ENCODE measurements at places on chromosomes 6 and 20.
A peak's percentile ranks its signal among the peaks of the same experiment; 100 is the strongest.

- no peak for DNase-seq
Observed at GRCh38 chr6:38504996-38505395, 134.7 kb downstream of the BTBD9 start.

DNA sequence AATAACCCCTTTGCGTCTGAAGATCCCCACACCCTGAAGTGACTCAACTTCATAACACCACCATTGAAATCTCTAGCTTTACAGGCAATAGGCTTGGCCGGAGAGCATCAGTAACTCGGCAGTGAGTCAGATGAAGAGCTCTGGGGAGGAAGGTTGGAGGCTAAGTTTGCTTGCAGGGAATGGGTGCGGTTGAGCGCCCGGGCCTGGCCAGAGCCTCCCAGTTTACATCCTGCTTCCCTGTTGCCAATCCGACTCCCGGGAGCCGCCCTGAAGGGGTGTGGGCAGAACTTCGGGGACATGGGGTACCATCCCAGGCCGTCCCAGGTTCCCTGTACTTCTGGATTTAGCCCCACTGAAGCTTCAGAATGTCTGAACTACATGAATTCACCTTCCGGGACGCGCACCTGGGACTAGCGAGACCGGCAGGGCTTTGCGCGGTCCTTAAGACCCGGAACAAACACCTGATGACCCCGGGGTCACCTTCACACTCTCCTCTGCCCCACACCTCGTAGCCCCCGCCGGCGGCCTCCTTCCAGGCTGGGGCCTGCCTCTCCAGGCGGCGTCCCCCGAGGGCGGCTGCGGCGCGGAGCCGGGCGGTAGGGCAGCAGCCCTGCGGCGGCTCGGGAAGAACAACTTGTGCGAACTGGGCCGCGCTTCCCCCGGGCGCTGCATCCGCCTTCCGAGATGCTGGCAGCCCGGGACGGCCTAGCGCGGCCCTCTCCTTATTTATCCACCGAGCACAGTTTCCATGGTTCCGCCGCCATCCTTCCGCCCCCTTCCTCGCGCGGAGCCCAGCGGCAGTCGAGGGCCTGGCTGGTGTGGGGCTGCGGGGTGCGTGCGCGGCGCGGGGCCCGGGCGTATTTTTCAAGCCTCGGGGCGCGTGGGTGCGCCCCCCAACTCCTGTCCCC is 56.6 kb upstream of the RREB1 start:
- DNase-seq = peak; percentile 59

- DNase-seq = no peak
Observed at GRCh38 chr20:38369389-38369788, 23.1 kb downstream of the LBP start.

GRCh38 chr6:26420688-26421171 is 18.7 kb downstream of the BTN3A1 start:
- peak; percentile 24 for DNase-seq

DNA sequence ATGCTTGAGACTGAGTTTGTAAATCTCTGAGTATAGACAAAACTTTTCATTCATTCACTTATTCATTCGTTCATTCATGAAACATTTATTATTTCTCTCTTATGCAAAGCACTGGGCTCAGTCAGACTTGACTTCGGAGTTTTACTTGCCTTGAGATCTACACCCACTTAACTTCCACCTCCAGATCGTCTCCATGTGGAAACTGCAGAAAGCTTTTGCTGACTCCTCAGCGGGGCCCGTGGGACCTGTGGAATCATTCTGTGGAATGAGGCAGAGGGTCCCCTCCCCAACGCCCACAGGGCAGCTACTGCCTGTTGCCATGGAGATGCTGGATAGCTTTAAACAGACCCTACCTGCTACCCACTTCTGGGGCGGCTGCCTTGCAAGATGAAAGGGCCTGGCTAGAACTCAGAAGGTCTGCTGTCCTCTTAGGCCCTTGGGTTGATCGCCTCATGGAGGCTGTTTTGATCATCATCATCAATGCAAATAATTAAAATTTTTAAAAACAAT is 66.4 kb upstream of the KCNG1 start:
- no peak for DNase-seq

DNA sequence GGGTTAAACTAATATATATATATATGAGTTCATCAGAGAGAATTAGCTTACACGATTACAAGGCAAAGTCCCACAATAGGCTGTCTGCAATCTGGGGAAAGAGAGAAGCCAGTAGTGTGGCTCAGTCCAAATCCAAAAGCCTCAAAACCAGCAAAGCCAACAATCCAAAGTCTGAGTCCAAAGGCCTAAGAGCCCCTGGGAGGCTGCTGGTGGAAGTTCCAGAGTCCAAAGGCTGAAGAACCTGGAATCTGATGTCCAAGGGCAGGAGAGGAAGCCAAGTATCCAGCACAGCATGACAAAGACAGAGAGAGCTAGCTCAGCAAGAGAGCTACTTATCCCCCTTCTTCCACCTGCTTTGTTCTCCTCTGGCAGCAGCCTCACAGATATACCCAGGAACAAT is 274.7 kb upstream of the ID4 start:
- no peak for DNase-seq

GRCh38 chr6:147874322-147874721 is 365.8 kb downstream of the SAMD5 start:
- DNase-seq = no peak

- DNase-seq = no peak
Observed at GRCh38 chr6:72553531-72554511, 68.0 kb upstream of the KCNQ5 start.

DNA sequence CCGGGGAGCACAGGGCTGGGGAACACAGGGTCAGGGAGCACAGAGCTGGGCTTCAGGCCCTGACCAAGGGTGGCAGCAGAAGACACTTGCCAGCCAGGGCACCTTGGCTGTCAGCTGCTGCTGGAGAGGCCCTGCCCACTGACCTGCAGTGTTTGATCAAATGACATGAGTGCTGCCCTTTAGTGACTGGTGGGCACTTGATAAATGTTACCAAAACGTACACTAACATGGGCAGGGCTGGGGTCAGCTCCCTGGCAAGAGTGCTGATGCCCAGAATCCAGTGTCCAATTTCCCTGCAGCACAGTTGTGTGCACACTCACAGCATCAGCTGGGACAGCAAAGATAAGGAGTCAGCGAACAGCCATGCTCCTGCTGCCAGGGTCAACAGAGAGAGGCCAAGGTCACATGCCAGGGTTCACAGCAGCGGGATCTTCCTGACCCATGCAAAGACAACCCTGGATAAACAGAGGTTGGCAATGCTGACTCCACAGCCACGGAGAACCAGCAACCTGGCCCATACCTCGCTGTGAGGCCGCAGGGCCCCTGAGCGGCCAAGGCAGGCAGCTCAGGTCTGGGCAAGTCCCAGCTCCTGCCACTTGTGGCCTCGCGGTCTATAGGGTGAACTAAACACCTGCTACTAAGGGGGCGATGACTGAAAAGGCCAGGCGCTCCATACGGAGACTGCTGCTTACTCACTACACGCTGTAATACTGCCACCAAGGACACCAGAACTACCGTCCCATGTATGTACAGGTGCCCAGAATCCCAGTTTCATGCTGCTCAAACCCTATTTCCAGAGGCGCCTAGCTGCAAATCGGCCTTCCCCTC is 46.3 kb downstream of the NINL start:
- DNase-seq = no peak

DNA sequence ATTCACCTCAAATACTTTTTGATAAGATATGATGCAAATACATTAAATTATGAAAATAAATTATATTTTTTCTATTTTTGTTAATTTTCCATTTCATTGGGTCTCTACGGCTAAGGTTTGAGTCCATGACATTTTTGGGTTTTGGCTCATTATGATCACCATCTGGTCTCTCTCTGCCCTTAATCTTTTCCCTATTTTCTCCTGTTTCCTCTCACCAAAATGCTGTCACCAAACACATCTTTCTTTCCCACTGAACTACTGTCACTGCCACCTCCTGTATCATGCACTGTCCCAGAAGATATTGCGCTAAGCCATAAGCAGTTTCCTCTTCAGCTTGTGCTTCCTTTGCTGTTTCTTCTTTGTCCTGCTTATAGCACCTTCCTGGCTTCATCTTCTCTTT is 42.0 kb upstream of the OGFRL1 start:
- DNase-seq = no peak

DNA sequence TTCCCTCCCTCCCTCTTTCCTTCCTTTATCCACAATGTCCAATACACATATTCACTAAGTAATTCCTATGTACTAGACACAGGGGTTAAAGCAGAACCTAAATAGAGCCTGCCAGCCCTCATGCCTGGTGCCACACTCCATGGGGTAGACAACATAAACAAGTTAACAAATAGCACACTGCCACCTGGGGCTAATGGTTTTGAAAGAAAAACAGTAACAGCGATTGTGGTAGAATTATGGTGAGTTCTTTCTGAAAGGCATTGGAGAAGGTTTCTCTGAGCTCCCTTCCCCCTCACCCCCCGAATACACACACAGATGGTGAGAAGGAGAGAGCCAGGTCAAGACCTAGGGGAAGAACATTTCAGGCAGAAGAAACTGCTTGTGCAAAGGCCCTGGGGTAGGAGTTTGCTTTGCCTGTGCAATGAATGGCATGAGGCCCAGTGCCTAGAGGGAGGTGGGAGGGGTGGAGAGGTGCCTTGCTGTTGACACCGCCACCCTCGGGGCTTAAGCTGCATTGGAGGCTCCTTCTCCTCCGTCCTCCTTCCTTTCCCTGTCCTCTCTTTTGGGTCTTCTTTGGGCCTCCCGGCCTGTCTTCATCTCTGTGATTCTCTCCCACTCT is 502.4 kb upstream of the SULF2 start:
- no peak for DNase-seq

GRCh38 chr6:169269180-169270076 is 15.8 kb upstream of the THBS2 start:
- no peak for DNase-seq

DNA sequence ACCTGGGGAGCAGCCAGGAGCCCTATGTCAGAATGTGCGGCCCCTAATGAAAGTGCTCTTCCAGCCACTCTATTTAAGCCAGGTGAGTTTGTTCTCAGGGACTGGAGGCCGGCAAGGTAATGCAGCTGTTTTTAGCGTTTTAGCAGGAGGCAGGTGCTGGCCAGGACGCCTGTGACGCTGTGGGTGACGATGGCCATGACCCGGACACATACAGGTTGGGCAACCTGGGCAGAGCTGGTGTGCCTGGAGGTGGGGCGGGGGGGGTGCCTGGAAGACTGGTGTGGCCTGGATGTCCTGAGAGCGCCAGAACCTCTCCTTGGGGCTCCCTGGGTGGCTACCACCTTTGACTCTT is 51.7 kb downstream of the RBM38 start:
- DNase-seq = no peak

DNA sequence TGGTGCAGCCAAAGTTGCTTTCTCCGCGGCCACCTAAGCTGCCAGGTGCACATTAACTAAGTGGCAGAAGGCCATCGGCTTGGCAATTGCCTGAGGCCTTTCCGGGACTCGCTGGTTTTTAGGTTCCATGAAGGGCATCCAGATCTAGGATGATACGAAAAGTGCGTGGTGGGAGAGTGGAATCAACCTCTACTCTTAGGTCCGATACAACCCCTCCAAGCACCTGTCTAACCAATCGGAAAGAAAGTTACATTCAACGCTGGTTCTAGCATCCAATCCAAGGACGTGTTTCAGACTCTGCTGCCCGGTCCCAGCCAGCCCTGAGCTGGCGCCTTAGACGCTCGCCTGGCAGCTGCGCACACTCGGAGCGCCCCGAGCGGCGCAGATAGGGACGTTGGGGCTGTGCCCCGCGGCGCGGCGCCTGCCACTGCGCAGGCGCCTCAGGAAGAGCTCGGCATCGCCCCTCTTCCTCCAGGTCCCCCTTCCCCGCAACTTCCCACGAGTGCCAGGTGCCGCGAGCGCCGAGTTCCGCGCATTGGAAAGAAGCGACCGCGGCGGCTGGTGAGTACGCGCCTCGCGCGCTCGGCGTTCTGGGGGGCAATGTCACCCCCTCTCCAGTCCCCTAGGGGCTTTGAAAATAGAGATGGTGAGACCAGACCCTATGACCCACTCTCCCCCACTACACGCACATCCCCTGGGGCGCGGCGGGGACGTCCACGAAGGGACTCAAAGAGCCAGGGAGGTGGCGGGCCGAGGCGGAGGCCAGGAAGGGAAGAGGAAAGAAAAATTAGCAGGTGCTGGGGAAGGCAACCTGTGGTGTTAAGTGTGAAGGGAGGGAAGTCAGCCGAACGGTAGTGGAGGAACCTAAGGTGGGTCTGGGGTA is at the start of gene ENPP4:
TSS of gene ENPP4 (plus strand) at position 361 of the 883 bp plus-strand sequence. CDS start 9,595 bp downstream, outside the sequence.
- DNase-seq = peak; percentile 85

DNA sequence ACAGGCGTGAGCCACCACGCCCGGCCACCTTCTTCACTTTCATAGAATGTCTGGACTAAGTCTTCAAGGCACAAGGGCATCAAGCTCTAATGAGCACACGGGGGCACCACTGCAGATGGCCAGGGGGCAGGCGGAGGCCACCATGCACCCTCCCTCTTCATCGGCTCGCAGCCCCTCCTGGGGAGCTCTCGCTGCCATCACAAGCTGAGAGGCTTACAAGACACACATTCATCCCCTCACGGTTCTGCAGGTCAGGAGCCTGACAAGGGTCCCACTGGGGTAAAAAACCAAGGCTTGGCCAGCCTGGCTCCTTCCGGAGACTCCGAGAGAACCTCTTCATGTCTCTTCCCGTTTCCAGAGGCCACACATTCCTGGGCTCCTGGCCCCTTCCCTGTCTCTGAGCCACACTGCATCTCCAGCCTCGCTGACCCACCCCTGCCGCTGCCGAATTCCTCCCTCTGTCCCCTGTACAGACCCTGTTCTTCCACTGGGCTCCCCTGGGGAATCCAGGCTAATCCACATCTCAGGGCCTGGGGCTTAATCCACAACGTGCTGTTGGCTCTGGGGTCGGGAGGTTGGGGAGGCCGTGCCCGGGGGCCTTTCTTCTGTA is 19.8 kb downstream of the DLL1 start:
- no peak for DNase-seq

GRCh38 chr6:147161974-147162495 is 42.2 kb upstream of the STXBP5 start:
- DNase-seq = no peak

Measured in WTC11 (cell line).